ENCODE measurements at places on chromosomes 7 and 10. TPM values are rescaled to one million over a fixed set of nuclear protein-coding genes. Genes with fewer than 3 reads are reported as not detected.

The SH3PXD2A gene
- 12.4 TPM for total RNA-seq

The PRPS1L1 gene
- not detected for total RNA-seq

The LMOD2 gene
- total RNA-seq: not detected

The TCF7L2 gene
- 1.4 TPM for total RNA-seq

The STAG3 gene
- 8.1 TPM for total RNA-seq

The NT5C2 gene
- total RNA-seq: 64.9 TPM

The SORCS1 gene
- not detected for total RNA-seq

The SPDYE2 gene
- 0.29 TPM for total RNA-seq

The OPN4 gene
- not detected for total RNA-seq

The GIGYF1 gene
- total RNA-seq: 47.1 TPM

The VPS37D gene
- not detected for total RNA-seq

The ATP6V1F gene
- total RNA-seq: 158 TPM

The UNC5B gene
- not detected for total RNA-seq

The TMEM139 gene
- 1.7 TPM for total RNA-seq

The LIPK gene
- total RNA-seq: not detected

The HKDC1 gene
- 2.7 TPM for total RNA-seq

The CLCN1 gene
- total RNA-seq: 0.09 TPM

The AMPH gene
- total RNA-seq: not detected

The DNAJB6 gene
- total RNA-seq: 85.6 TPM

The TMEM184A gene
- not detected for total RNA-seq

The DDX56 gene
- total RNA-seq: 102 TPM

The GNG11 gene
- not detected for total RNA-seq

The TFR2 gene
- 11.1 TPM for total RNA-seq

The PILRA gene
- total RNA-seq: 1.3 TPM

The GNAT3 gene
- not detected for total RNA-seq

The CRYGN gene
- total RNA-seq: not detected

The FMC1 gene
- 7.7 TPM for total RNA-seq

The ERLIN1 gene
- 17.2 TPM for total RNA-seq

The STEAP1B gene
- total RNA-seq: 0.37 TPM
